Activated CD8-positive, alpha-beta T cell treated with anti-CD3 and anti-CD28 coated beads, Interleukin-2, amount 10 ng/mL, durations not matched to agents 7 days and 5 days (primary cell): ENCODE measurements at places on chromosomes 2 and 18. TPM values are rescaled to one million over a fixed set of nuclear protein-coding genes. Genes with fewer than 3 reads are reported as not detected.

GRCh38 chr18:49161627-49162026 lies 210.9 kb upstream of the SMAD7 start:
- peak; percentile 57 for DNase-seq

GRCh38 chr2:120258196-120258595 lies 5.5 kb downstream of the RALB start:
- no peak for DNase-seq

DNA sequence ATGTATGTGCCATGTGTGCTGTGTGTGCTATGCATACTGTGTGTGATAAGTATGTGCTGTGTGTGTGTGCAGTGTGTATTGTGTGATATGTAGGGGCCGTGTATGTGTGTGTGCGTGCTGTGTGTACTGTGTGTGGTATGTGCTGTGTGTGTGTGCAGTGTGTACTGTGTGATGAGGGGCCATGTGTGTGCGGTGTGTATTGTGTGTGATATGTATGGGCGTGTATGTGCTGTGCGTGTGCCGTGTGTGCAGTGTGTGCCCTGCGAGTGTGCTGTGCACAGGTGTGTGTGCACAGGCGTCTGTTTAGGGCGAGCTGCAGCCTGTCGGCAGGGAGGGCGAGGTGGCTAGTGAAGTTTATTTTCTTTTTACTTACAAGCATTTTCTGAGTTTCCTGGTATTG lies 16.1 kb downstream of the SNORC start:
- no peak for DNase-seq

DNA sequence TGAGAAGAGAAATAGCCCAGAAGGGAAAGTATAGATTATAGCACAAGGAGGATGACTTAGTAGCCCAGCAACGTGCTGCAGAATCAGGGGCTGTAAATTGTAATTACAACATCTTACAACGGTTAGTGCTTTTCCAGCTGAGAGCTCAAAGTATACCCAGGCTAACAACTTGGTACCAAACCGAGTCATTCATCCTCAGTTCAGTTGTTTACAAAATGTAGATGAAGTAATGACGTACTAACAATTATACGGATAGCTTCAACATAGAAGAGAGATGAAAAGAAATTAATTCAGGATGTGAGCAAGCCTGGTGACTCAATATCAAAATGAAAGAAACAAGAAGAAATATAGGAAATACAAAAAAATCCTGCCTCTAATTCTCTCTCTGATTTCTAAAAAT lies 99.2 kb downstream of the DYNAP start:
- no peak for DNase-seq

- DNase-seq = no peak
These were observed 17.3 kb upstream of the CRIM1 start for GRCh38 chr2:36338124-36338826.

DNA sequence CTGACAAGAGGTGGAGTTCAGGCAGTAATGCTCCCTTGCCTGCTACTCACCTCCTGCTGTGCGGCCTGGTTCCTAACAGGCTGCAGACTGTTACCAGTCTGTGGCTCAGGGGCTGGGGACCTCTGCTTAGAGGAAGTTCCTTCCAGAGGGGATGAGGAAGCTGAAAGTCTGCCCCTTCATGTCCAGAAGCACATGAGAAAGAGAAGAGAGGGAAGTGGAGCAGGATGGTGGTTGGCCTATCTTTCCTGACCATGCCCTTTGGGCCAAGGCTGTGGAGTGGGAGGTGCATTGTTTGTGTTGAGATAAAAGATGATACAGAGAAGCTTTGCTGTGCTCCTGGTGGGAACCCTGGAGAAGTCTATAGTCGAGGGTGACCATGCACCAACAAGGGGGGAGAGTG lies 112.5 kb downstream of the LPIN1 start:
- no peak for DNase-seq

GRCh38 chr2:239819974-239820555 lies 205.1 kb downstream of the NDUFA10 start:
- no peak for DNase-seq

GRCh38 chr2:74474481-74474880 lies 2.0 kb upstream of the MRPL53 start:
- DNase-seq = no peak

GRCh38 chr2:228135300-228135699 lies 46.2 kb downstream of the SPHKAP start:
- DNase-seq = no peak

DNA sequence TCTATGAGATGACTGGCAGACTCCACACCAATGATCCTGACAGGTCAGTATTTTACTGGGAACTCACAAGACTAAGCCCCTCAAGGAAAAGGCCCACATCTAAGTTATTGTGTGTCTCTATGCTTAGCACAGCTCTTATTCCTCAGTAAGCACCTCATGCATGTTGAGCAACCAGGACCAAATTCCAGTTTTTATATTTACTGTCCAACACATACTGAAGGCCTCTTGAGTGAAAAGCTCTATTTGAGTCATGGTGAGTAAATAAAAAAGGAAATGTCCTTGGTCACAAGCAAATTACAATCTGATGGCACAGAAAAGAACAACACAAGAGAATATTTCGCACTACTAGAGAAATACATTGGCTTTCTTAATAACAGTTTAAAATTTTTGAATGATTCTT lies 87.9 kb upstream of the ETAA1 start:
- DNase-seq = no peak

DNA sequence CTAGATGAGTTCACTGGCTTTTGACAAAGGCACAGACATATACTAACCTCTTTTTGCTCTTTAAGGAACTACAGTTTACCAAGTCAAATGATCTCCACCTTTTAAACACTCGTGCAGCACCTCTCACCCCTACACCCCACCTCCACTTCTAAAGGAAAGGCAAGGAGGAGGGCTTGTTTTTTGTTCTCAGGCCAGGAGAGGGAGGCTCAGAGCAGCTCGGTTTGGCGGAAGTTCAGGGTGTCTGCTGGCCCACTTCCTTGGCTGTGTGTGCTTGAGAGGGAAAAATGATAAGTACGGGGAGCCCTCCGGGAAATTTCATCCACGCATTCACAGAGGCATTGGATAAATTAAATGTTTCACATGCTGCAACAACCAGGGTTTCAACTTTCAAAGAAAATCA lies 667.9 kb downstream of the BCL11A start:
- peak; percentile 42 for DNase-seq

DNA sequence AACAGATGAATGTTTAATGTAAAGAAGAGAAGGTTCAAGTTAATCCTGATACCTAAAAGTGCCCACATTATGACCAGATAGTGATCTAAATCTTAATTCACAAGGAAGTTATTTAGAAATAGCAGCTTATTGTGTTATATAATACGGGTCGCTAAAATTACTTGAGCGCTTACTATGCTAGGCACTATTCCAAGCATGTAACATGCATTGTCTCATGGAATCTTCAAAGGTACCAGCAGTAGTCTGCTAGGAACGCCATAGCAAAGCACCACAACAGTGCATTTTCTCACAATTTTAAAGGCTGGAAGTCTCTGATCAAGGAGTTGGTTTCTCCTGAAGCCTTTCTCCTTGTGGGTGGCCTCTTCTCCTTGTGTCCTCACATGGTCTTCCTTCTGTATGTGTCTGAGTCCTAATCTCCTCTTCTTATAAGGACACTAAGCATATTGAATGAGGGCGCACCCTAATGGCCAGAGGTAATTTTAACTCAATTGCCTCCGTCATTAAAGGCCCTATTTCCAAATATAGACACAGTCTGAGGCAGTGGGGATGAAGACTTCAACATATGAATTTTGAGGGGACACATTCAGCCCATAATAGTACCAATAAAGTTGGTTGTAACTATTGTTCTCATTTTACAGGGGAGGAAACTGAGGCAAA lies 118.4 kb downstream of the LRRC30 start:
- DNase-seq = no peak

DNA sequence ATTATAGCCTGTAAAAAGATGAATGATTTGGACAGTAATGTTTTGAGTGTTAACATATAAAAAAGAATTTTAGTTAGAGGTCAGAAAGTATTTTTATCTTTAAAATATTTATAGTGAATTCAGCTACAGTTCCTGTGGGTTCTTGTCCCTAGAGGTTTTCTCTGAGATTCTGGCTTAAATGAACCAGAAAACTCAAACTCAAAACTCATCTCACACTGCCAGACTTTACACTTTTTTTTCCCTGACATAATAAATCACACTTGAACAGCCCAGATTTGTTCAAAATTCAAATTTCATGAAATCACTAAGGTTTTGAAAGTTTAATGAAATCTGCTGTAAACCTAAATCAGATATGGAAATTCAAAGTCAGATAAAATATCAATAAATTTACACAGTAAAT lies 92.3 kb downstream of the KCNH7 start:
- DNase-seq = no peak

DNA sequence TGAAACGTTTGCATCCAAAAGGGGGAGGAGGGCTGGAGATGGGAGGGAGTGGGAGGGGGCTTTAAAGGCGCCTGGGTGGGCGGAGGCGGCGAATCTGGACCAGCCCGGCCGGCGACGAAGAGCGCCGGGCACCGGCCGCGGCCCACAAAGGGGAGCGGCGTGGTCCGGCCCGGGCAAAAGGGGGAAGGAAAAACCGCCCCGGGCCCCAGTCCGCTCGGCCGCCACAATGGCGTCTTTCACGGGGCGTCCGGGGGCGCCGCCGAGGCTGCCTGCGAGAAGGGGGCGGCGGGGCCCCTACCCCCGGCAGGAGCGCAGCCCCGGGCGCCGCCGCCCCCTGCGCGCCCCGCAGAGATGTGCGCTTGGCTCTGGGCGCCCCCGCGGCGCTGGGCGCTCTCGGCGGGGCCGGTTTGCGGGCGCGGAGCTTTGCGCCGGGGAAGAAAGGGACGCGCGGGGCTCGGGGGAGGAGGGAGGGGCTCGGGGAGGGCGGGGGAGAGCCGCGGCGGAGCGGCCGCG lies 108.1 kb upstream of the KCTD1 start:
- no peak for DNase-seq

GRCh38 chr2:234770031-234770506 lies 181.7 kb upstream of the SH3BP4 start:
- no peak for DNase-seq

DNA sequence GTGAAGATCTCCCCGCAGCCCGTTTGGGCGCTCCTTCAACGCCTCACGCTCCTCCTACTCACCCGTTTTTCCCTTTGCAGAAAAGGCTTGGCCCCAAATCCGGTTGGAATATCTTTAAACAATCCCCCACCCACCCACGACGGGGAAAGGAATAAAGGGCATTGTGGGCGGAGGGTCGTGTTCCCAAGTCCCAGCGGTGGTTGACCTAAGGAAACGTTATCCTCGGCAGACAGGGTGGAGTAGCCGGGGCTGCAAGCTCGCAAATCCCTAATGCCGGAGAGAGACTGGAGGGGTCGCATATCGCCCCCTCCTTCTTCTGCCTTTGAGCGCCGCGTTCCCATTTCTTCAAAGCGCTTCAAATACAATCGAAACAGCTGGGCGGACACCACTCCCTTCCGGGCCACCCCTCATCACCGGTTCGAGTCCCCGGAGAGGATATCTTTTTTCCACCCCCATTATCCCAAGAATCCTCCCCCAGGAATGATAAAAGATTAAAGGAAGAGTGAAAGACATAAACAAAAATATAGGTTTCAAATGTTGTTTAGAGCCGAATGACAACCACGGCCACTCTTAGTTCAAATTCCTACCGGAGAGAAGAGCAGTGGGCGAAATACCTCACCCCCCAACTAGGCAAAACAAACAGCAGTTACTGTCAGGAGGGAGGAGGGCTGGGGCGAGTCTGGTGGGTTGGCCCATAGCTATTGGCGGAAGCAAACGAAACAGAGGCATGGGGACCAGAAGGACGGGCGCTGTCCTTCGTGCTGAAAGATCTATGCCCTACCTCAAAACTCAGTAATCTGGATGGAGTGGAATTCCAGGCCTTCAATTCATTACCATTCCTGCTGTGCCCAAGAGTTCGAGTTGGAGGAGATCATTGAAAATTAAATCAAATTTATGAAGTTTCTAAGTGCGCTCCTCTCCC lies 2.8 kb upstream of the GAD1 start:
- peak; percentile 65 for DNase-seq

DNA sequence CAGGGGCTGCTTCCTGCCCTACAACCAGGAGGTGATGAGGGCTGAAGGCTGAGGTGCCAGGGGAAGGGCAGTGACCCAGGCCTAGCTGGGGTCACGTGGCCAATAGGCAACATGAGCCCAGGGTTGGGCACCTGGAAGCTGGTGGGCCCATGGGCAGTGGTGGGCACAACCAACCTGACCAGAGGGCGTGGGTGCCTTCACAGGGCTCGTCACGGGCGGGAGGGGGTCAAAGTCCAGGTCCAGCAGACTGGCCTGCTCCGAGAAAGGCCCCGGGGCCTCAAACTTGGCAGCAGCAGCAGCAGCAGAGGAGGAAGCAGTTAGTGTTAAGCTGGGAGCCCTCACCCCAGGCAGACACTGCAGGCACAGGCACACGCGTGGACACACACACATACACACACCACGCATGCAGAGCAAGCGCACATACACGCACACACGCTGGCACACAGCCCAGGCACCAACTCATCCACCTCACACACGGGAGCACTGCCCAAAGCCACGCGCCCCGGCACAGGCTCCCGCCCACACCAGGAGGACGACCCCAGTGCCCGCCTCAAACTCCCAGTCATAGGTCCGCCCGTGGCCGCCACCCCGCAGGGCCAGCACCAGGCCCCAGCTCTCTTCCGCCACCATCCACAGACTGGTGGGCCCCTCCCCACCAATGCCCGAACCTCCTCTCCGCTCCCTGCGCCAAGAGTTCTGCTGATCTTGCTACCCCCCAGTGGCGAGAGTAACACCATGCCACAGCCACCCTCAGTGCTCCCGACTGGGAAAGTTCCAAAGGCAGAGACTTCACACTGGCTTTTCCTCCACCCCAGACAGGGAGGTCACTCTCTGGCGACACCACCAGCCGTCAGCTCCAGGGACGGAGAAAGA lies 53.0 kb downstream of the BIN1 start:
- DNase-seq = no peak

GRCh38 chr2:90207454-90208058 lies 1516.1 kb downstream of the RPIA start:
- no peak for DNase-seq

RGPD3 gene
- total RNA-seq = 0.24 TPM

PRKAG3 gene
- total RNA-seq = not detected

RTP5 gene
- not detected for total RNA-seq

FAM110C gene
- total RNA-seq = 0.08 TPM

UPP2 gene
- total RNA-seq = not detected

DUSP28 gene
- total RNA-seq = 8.1 TPM

SF3B1 gene
- total RNA-seq = 266 TPM
